ENCODE measurements at places on chromosomes 2 and 18. TPM values are rescaled to one million over a fixed set of nuclear protein-coding genes. Genes with fewer than 3 reads are reported as not detected.

DNA sequence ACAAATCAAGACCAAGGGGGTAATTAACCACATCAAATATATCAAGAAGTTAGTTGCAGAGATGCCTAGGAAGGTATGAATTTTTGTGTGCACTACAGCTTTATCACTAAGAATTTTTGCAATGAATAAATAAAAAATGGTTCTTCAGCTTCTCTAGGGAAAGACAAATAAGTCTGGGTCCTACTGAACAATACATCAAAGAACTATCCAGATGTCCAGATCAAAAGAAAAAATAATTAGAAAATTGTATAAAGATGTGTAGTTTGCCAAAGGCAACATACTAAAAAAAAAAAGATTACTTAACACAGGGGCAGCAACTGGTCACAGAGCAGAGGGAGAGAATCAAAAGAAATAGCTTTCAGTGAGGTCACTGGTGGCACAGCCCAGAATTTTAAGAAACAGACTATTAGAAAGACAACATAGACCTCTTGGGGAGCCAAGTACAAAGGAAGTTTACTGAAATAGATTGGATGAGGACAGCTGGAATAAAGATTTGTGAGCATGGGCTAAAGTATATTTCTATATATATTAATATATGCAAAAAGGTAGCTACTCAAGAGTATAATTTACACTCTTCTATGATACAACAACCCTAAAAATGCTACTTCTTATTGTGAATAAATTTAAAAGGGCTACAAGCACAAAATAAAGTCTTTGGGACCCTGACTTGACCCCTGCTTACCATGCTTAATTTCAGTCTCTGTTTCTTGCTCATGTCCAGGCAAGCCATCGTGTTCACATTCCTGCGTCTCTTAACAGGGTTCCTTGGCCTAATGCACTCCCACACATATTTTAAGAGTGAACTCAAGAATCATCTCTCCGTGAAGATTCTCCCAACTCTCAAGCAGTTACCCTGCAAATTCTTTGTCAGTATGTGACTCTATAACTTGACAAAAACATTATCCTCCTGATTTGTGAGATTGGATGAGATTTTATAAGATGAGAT is 99.0 kb upstream of the GRB14 start:
- DNase-seq: no peak

DNA sequence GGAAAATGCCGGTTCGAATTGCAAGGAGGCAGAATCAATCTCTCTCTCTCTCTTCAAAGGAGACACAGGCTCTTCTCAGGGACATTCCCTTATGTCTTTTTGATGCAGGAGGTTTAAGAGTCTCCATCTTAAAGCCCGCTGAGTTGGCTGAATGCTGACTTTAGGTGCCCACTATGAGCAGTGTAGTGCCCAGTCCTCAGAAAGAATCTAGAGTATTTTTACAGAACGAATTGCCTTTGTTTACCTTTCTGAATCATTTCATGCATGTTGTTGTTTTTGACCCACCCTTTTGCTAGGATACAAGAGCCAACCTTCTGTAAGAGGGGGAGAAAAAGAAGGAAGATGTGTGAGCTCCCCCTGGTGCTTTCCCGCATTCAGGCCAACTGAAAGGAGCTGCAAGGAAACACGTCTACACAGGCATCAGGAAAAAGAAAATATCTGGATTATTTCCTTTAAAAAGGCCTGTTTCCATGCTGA is 193.5 kb upstream of the TCF4 start:
- peak; percentile 20 for DNase-seq

DNA sequence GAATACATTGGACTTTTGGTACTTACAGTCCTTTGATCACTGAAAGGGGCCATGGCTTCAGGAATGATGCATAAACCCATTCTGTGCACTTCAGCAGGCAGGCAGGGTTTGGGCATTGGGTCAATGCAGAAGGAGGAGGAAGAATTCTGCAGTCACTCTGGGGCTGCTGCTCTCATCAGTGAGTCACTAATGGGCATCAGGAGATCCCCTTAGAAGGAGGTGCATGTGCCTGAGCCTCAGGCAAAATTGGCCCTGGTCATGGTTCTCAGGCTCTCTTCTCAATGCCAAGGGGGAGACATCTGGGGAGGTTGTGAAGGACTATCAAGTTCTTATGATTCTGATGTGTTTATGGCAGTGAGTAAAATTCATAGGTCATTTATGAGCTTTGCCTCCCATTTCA is 52.0 kb upstream of the TNP1 start:
- no peak for DNase-seq

- DNase-seq: no peak
Measured at GRCh38 chr2:15810477-15811150, 129.7 kb upstream of the MYCN start.

- no peak for DNase-seq
Measured at GRCh38 chr2:55838653-55839052, 84.9 kb downstream of the EFEMP1 start.

DNA sequence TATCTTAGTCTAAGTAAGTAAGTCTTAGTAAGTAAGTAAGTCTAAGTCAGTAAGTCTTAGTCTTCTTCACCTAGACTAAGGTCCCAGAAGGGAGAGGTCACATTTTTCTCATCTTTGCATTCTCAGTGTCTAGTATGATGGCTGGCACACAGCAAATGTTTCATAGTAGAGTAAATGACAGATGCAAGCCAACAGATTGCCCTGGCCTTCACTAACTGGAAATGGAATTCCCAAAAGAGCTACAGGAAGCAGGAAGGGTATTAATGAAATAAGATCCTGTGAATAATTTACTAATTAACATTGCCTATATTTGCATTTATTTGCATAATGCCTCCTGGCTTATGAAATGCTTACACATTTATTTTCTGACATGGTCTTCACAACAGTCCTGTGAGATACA is 221.6 kb downstream of the RAD51AP2 start:
- DNase-seq: no peak

- DNase-seq: peak; percentile 18
Measured at GRCh38 chr2:61887717-61888266, 664 bp downstream of the CCT4 start.

- no peak for DNase-seq
Measured at GRCh38 chr2:184756885-184757284, 158.6 kb downstream of the ZNF804A start.

DNA sequence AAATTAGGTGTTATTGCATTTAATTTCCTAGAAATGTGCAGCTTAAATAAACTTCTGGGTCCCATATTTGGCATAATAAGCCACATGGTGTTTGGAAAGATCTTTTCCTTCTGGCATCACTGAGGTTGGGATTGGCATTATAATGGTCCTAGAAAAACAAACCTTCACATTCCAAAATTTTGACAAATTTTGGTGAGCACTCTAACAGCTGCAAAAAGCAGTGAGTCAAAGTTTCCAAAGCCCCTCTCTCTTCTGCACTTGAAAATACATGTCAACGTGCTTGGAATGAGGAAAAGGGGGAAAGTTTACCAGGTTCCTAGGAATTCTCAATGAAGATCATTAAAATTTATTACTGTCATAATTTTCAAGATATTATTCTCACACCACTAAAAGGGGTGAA is 77.8 kb upstream of the STK17B start:
- no peak for DNase-seq

DNA sequence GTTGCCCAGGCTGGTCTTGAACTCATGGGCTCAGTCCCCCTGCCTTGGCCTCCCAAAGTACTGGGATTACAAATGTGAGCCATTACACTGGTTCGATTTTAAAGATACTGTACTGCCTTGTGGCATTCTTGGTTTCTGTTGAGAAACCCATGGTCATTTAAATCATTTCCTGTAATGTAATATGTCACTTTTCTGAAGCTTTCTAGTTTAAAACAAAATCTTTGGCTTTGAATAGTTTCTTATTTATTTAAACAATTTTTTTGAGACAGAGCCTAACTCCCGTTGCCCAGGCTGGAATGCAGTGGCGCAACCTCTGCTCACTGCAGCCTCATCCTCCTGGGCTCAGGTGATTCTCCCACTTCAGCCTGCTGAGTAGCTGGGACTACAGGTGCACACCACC is 8.9 kb downstream of the ZNF512 start:
- no peak for DNase-seq

GRCh38 chr2:280650-281110 is 7.2 kb downstream of the ALKAL2 start:
- no peak for DNase-seq

GRCh38 chr18:75438891-75439290 is 11.4 kb upstream of the SMIM21 start:
- DNase-seq: no peak

- no peak for DNase-seq
Measured at GRCh38 chr2:72916743-72917137, 579 bp upstream of the EMX1 start.

GRCh38 chr2:217261452-217261851 is 401.6 kb upstream of the TNP1 start:
- no peak for DNase-seq

PDE1A gene
- not detected for total RNA-seq

OXER1 gene
- not detected for total RNA-seq

DYSF gene
- not detected for total RNA-seq

GPATCH11 gene
- 24.5 TPM for total RNA-seq

PTPN4 gene
- 45.3 TPM for total RNA-seq

PROKR1 gene
- total RNA-seq: not detected

CYP27C1 gene
- not detected for total RNA-seq

SERPINB5 gene
- not detected for total RNA-seq

LRP1B gene
- not detected for total RNA-seq

Measured in OCI-LY7 (cell line).